Tongue (tissue), 3 donors: ENCODE measurements at places on chromosomes 3 and 15.

DNA sequence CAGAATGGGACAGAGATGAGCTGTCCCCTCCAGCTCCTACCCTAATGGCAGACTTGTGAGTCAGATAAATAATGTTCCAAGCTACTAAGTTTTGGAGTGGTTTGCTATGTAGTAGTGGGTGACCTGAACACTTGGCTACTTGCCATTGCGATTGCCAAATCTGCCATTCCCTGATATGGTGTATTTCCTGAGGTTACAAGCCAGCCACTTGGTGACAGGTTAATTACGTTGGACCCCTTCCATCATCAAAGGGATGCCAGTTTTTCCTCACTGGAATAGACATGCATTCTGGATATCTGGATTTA, 33.6 kb downstream of the MORF4L1 start:
- no peak for DNase-seq

- peak; percentile 73 for DNase-seq
These were observed 25.8 kb downstream of the LRTM1 start for GRCh38 chr3:54901906-54902685.

DNA sequence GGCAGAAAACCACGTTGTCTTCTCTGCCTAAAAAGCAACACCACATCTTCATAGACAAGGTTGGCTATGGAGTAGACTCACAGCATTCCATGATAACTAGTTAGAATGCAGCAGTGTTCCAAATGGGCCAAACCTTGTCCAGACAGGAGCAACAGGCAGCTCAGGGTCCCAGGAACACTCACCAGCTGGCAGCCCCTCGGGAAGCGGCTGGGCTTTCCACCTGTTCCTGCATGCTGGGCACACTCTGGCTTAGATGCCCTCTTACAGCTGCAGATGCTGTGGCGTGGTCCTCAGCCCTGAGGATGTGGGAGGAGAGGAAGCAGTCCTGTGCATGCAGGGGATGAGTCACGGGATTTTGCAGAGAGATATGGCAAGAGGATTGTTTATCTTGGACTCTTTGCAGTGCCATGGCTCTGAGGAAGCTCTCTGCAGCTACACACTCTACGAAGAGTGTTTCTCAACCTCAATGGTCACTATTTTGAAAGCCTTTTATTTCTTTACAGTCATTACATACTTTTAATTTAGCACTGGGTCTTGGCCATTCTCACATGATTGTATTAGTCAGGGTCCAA, 11.3 kb downstream of the NRROS start:
- DNase-seq = peak; percentile 30

DNA sequence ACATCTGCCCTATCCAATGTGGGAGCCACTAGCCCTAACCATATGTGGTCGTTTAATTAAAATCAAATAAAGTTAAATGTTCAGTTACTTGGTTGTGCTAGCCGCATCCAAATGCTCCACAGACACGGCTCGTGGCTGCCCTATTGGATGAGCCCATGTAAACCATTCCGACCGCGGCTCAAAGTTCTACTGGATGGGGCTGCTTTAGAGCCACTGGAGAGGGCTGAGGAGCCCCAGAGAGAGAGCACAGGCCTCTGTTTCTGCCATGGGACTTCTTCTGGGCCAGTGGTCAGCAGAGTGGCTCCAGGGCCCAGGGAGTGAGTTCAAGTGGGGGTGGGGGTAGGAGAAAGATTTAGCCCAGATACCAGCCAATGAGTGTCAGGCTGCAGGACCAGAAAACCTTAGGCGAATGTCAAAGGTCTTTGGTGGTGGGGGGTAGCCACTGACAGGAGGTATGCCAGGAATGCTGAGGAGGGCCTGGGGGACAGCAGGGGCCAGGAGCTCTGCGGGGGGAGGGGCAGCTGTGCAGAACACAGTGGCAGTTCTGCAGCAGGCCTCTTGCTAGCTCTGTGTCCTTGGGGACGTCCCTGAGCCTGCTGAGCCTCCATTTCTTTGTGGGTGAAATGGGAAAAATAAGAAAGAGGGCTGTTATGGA, 30.1 kb downstream of the SPSB4 start:
- no peak for DNase-seq

- DNase-seq = no peak
These were observed 627.1 kb downstream of the ROBO1 start for GRCh38 chr3:79140708-79141107.

DNA sequence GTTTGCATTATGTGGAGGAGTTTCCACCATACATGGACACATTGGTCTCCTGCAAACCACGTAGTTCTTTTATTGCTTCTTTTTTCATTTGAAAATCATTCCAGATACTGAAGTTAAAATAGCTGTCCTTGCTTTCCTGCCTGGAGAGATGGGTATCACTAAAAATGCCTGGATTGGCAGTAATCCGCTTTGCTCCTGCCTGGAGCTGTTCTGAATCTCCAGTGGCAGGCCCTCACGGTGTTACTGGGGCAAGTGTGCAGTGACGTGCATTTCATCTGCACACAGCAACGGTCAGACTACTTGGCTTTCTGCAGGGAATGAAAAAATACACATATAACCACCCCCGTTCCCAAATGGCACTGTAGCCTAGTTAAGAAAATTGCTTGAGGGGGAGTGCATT, 272.9 kb downstream of the IL5RA start:
- DNase-seq = no peak

- peak; percentile 50 for DNase-seq
These were observed 34.6 kb downstream of the THSD4 start for GRCh38 chr15:71149646-71150557.

GRCh38 chr3:175404621-175405020, 545.5 kb downstream of the NAALADL2 start:
- no peak for DNase-seq
